ENCODE measurements at places on chromosomes 5 and 9. TPM values are rescaled to one million over a fixed set of nuclear protein-coding genes. Genes with fewer than 3 reads are reported as not detected.

PCA3 gene
- not detected for total RNA-seq

DOLK gene
- total RNA-seq, result 31.8 TPM

ERAP2 gene
- total RNA-seq, result 52.2 TPM

SCAI gene
- 8.9 TPM for total RNA-seq

BHMT2 gene
- total RNA-seq, result 12.4 TPM

PCDHB7 gene
- total RNA-seq, result 2.1 TPM

RGS14 gene
- 0.49 TPM for total RNA-seq

NOTCH1 gene
- 8.4 TPM for total RNA-seq

UAP1L1 gene
- 32.5 TPM for total RNA-seq

PCDHGB3 gene
- total RNA-seq, result 6.8 TPM

CNTNAP3B gene
- not detected for total RNA-seq

IFNA21 gene
- not detected for total RNA-seq

CER1 gene
- not detected for total RNA-seq

GRIN1 gene
- 0.12 TPM for total RNA-seq

SNCAIP gene
- 0.65 TPM for total RNA-seq

SLC35A4 gene
- 21.1 TPM for total RNA-seq

Measured in hair follicle dermal papilla cell (primary cell).